Brain (organoid and tissue), 16 donors: ENCODE measurements at places on chromosomes 7 and 10. TPM values are rescaled to one million over a fixed set of nuclear protein-coding genes. Genes with fewer than 3 reads are reported as not detected.

The C10orf62 gene
- polyA plus RNA-seq: not detected

The OR6V1 gene
- polyA plus RNA-seq: not detected

The ANKRD30A gene
- polyA plus RNA-seq: not detected

The ASAH2B gene
- polyA plus RNA-seq: 3.9 TPM

The CRHR2 gene
- polyA plus RNA-seq: 0.49 TPM

The CLCN1 gene
- not detected for polyA plus RNA-seq

The GIMAP1 gene
- 1.1 TPM for polyA plus RNA-seq

The DKK1 gene
- polyA plus RNA-seq: 0.92 TPM

The TMEM178B gene
- 24.3 TPM for polyA plus RNA-seq

The CHN2 gene
- polyA plus RNA-seq: 26.5 TPM
